ENCODE measurements at places on chromosomes 16 and 17.

GRCh38 chr16:62967611-62968010, 931.4 kb upstream of the CDH8 start:
- DNase-seq: no peak

DNA sequence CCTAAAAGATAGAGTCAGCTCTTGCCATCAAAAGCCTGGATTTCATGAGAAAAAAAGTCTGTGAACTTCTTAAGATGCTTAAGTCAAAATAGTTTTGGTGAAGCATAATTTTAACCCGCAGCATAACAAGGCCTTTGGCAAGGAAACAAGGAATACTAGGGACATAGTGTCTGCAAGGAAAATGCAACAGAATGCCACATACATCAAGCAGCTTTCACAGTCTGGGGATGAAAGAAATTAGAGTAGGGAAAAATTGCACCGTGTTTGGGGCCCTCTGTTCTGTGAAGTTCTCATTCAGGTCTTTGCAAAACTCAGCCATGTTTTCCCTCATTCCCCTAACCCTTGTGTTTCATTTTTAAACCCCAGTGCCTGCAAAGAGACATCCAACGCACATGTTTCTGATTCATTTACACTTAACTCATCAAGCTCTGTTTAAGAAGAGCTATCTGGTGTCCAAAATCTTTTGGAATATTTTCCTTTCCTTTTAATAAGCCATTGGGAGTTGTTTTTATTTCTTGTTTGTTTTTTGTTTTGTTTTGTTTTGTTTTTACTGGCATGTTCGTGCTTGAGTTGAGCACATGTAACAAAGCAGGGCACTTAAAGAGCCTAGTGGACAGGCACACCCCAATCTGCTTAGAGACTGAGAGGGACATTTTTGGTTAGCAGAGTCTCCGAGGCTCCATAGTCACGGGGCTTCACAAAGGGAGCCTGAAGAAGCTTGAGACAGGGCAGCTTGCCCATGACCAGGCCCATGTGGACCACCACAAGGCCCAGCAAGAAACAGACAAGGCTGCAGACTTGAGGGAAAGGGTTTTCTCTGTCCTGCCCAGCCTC, 116.5 kb downstream of the ANKFN1 start:
- DNase-seq: no peak

- no peak for DNase-seq
These were observed 122.3 kb downstream of the DYNLRB2 start for GRCh38 chr16:80663078-80663477.

GRCh38 chr17:2749784-2750181, 331 bp upstream of the CCDC92B start:
- peak; percentile 90 for DNase-seq

GRCh38 chr17:19364699-19365498, 2.4 kb upstream of the B9D1 start:
- DNase-seq: no peak

- no peak for DNase-seq
These were observed 17.6 kb upstream of the CBX2 start for GRCh38 chr17:79760197-79760906.

DNA sequence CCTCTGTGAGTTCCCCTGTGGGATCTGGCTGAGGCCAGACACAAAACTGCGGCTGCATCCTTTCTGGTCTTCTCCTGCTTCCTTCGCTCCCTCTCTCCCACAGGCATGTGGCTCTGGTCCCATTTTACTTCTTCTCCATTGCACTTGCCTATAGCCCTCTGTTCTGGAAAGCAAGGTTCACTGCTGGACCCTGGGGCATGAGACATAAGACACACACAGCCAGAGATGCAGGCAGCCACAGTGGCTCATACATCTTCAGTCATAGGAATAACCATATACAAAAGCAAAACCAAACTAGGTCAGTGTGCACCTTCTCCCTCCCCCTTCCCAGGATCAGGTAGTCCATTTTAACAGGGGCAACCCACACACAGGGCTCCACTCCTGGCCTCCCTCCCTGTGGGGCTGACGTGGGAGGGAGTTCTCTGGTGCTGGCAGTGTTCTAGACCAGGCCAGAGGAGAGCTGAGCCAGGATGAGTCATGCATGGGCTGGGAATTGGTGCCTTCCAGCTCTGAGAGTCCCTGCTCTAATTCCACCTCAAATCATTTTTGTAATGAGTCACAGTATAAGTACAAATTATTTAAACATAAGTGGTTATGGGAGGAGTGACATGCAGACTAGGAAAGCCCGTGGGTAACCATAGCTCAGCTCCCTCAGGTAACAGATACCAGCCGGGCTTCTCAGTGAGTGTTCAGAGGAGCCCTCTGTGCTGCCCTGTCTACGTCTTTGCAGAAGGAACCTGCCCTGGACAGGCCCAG, 58.0 kb downstream of the ASIC2 start:
- DNase-seq: no peak

DNA sequence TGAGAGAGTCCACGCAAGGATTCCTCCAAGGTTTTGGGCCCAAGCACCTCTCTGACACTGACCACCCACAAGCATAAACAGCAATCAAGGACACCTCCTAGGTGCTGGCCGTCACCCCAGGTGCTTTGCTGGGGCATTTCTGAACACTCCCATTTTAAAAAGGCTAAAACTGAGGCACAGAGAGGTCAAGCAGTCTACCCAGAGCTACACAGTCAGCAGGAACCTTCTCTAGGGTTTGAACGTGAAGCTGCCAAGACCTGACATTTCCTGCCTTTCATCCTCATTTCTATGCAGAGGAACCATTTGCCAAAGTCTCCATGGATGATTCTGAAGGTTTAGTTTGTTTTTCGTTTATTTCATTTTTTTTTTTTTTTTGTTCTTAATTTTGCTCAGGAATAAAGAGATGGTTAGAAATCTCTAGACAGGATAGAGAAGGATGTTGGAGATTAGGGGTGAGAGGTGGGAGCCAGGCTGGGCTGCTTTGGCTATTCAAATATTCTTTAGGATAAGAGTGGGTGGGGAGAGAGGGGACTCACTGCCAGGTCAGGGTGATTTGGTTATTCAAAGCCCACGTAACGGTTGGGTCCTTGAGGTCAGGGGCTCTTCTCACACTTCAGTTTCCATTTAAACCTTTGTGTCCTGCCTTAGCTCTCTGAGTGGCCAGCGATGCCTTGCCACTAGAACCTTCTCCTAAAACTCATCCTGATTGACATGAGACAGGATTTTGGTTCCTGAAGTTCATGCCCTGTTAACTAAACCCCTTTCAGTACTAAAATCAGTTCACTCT, 6.2 kb downstream of the PLCG2 start:
- DNase-seq: no peak

- DNase-seq: no peak
These were observed 188.7 kb upstream of the AXIN2 start for GRCh38 chr17:65750166-65750565.

DNA sequence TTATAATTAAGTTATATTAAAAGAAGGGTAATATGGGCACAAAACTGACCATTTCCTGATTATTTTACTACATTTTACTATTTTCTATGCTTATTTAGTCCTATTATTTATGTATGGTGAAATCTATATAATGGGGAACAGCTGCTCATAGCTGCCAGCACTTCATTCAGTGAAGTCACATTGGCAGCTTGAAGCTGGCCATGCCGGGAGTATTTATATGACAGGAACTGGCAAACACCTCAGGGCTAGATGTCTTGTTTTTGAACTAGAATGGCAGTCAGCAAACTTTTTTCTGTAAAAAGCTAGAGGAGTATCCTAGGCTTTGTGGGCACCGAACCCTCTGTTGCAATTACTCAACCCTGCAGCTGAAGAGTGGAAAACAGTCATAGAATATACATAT, 104.1 kb downstream of the CDH13 start:
- DNase-seq: no peak

GRCh38 chr17:35948092-35948491, 4.6 kb upstream of the LYZL6 start:
- DNase-seq: no peak

DNA sequence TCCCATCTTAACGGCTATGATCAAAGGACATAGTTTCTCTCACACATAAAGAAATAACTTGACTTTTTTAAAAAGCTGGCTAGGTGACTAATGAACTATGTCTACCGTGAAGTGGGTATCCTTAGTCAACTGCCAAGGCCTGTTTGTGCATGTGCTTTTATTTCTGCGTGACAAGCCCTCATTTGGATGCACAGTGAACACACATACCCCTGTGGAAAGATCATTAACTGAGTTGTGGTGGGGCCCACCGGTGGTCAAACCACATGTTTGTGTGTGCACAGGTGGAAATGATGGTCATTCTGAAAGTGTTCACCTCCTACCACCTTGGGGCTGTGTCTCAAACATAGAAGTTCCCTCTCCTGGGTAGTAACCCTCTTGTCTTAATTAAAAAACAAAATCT, 256.1 kb upstream of the SALL1 start:
- DNase-seq: no peak

- DNase-seq: peak; percentile 5
These were observed 1.7 kb upstream of the NLRP1 start for GRCh38 chr17:5585836-5586521.

- no peak for DNase-seq
These were observed 51.9 kb downstream of the MEOX1 start for GRCh38 chr17:43609613-43610385.

- DNase-seq: no peak
These were observed 16.6 kb upstream of the RNF135 start for GRCh38 chr17:30954046-30954830.

DNA sequence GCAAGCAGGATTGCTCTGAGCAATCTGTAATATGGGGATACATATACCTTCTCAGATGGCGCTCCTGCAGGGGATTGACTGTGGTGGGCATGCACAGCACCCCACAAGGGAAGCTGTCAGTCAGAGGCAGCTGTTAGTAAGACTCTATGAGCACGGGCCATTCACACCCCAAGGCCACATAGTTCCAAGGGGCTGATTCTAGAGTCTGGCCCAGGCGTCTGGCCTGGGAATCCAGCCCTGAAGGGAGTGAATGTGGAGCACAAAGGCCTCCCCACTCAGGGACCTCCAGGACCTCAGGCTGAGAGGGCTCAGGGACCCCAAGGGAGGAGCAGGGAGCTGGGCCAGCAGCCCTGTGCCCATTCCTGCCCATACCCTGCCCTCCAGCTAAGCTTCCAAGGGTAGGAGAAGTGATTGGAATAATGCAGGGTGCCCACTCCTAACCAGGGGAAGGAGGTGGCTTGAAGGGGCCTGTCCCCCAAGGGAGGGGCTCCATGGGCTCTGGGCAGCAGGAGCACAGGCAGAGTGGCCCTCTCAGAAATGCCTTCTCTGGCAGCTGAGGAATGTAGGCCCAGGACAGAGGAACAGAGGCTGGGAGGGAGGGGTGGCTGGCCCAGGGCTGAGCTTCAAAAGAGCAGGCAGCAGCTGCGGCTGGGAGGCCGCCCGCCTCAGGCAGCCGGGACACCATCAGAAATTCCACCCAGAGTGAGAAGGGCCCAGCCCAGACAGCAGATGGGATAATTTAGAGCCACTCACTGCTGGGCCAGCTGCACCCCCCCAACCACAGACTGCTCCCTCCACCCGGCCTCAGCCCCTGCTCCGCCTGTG, 48.9 kb upstream of the MRPS23 start:
- DNase-seq: no peak

- DNase-seq: no peak
These were observed 540 bp upstream of the RPL38 start for GRCh38 chr17:74202938-74203337.

- no peak for DNase-seq
These were observed 171.5 kb downstream of the PARN start for GRCh38 chr16:14458576-14458975.

DNA sequence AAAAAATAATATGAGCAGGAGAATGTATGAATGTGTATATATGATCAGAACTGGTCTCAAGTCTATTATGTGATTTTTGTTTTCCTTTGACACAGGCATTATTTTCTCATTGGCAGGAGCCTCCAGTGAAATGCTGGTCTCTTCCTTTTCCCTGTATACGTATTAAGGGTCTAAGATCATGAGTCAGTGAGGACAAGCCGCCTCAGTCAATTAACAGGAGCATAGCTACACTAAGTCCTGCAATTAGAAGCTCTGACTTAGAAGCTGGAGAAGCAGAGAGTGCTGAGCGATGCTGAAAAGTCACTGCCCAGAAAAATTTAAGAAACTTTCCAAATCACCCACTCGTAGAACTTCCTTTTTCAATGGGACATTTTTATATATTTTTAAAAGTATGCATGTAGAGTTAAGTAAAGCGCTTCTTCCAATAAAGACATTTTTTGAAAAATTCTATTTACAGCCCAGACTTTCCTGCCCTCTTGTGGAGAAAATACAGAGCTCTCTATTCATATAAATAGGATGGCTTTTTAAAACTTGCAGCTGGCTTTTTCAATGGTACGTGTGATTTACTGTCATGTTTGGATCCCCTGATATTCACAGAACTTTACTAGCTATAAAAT, 70.2 kb upstream of the PSMD7 start:
- peak; percentile 16 for DNase-seq

DNA sequence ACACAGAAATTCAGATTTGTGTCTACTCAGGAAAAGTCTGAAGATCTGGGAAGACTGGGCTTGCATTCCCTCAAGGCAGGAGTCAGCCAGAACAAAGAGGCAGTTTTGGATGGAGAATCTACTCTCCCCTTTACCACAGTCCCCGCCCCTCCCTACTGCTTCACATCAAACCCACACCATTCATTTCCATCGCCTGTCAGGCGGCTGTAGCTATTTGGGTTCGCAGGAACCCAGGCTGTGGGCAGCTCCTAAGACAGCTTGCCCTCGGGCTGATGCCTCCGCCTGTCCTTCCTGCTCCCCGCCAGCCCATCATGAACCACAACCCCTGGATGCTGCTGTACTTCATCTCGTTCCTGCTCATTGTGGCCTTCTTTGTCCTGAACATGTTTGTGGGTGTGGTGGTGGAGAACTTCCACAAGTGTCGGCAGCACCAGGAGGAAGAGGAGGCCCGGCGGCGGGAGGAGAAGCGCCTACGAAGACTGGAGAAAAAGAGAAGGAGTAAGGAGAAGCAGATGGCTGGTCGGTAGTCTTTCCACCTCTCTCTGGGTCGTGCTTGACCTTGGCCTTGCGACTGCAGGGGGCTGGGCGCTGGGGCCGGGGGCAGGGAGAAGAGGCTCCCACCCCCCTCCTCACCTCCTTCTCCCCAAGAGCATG, 27.0 kb upstream of the ABCC3 start:
- no peak for DNase-seq

DNA sequence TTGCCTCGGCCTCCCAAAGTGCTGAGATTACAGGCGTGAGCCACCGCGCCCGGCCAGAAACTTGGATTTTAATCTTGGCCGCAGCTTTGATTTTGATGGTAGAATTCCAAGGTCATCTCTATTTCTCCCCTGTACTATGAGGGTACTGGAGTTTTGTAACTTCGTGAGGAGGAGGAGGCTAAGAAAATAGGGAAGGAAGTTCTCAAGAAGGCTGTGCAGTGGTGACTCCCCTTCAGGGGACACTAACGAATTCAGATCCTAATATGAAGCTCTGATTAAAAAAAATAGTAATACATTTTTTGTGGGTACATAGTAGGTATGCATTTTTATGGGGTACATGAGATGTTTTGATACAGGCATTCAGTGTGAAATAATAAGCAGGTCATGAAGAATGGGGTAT, 55.9 kb downstream of the LDHD start:
- DNase-seq: no peak

DNA sequence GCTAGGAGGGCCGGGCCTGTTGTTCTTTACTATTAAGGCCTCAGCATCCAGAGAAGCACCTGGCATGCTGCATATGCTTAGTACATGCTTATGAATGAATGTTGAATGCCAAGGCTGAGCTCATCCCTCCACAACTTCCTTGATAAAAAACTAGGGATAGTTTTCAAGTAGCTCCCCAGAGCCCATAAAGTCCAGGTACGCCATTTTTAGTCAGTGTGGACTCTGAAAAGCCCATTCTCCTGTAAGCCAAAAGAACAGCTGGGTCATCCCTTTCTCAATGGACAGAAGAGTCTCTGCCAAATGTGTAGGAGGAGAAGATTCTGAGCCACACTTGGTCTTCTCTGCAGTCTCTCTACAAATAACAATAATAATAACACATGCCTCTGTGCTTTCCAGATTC, 8.9 kb upstream of the ITGB3 start:
- DNase-seq: no peak

GRCh38 chr17:50625032-50625871, 9.4 kb upstream of the ABCC3 start:
- no peak for DNase-seq

Measured in HEK293T (cell line).